GM19239 (cell line): ENCODE measurements at places on chromosomes 3 and 15.

DNA sequence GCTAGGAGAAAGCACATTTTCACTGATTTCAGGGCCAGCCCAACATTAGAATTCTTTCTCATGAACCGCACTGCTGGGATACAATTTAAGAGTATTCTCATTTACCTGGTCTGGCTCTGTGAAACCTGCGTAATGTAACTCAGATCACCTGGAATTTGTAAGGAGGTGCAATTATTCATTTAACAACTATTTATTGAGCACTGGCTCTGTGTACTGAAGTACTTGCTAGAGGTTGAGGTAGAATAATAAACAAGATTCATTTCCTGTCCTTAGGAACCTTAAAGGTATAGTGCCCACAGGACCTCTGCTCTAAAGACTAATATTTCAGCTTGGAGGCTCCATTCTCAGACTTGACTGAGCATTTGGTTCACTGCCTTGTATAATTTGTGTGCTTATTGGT is 242.2 kb upstream of the ZPLD1 start:
- no peak for DNase-seq

- DNase-seq = no peak
These were observed 428.3 kb upstream of the ATP11B start for GRCh38 chr3:182364723-182365650.

- DNase-seq = no peak
These were observed 739.9 kb upstream of the NR2F2 start for GRCh38 chr15:95590533-95591044.

- DNase-seq = no peak
These were observed 25.7 kb downstream of the ATOSA start for GRCh38 chr15:52653431-52653964.

DNA sequence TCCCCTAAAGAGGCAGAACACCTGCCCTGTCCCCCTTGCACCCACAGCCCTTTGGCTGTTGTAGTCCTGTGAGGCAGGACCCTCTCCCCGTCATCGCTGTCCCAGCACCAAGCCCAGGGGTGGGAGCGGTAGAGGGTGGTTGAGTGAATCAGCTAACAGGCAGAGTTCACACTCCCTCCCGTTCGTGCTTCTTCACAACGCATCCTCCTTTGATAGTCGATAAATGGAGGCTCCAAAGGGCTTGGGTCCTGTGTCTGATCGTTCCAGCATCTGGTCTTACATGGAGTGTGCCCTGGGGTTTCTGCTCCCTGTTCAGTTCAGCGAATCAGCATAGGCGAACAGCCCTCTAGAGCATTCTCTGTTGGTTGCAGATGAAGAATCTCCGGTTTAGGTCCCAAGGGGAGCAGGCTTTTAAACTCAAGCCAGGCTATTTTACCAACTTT is 820 bp upstream of the HMCES start:
- DNase-seq = no peak

DNA sequence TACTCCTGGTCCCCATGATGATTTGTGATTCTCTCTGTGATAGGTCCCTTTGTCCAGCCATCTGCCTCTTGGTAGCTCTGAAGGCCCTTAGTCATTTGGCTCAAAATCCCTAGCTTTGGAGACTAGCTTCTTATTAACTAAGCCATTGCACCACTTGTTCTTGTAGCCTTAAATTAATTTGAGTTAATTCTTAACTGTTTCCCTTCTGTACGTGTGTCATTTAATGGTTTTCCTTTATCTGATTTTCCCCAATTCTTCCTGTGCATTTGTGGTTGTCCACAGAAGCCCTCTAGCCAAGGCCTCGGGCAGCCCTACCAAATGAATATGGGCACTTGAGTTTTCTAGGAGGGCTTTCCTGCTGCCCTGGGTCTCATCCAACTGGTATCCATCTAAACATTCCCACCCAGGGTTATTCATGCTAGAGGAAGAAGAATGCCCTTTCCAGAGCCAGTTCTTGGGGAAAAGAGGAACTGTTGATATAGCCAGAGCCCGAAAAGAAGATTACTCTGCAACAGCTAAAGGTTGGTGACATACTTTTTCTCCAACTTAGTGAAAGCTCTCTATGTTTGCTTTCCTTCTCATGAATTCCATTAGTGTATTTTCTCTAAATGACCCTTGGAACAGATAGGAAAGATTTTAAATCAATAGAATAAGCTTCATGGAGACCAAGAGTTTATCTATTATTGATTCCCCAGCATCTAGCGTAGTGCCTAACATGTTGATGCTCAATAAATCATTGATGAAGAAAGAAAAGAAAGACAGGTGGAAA is 44.2 kb upstream of the ZBTB38 start:
- DNase-seq = no peak

GRCh38 chr3:159727506-159727905 is 261.1 kb upstream of the IL12A start:
- DNase-seq = no peak

GRCh38 chr15:67690936-67691335 is 134.4 kb upstream of the SKOR1 start:
- no peak for DNase-seq

GRCh38 chr3:185416513-185416912 is 53.6 kb downstream of the MAP3K13 start:
- no peak for DNase-seq

- DNase-seq = no peak
These were observed 92.0 kb upstream of the TPM1 start for GRCh38 chr15:62950462-62950931.

DNA sequence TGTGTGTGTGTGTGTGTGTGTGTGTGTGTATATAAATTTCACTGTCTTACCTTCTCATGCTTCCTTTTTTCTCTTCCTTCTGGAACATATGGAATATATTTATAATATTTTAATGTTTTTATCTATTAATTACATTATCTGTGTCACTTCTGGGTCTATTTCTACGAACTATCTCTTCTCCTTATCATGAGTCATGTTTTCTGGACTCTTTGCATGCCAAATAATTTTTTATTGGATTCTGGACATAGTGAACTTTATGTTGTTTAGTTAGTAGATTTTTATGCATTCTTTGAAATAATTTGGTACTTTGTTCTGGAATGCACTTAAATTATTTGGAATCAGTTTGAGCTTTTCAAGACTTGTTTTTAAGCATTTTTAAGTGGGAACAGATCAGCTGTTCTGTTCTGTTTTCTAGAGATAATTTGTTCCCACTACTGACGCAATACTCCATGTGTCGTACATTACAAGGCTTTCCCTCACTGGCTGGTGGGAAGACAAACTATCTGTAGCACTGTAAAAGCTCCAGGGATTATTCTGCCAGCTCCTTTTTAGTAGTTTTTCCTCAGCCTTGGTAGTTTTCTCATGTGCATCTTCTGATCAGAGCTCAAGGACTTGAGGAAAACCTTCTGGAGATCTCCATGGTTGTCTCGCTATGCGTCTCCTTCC is 302.0 kb downstream of the CLSTN2 start:
- DNase-seq = no peak

GRCh38 chr15:69573815-69574475 is 121.3 kb downstream of the RPLP1 start:
- DNase-seq = no peak

- no peak for DNase-seq
These were observed 27.8 kb downstream of the ARHGEF3 start for GRCh38 chr3:56773986-56774385.

DNA sequence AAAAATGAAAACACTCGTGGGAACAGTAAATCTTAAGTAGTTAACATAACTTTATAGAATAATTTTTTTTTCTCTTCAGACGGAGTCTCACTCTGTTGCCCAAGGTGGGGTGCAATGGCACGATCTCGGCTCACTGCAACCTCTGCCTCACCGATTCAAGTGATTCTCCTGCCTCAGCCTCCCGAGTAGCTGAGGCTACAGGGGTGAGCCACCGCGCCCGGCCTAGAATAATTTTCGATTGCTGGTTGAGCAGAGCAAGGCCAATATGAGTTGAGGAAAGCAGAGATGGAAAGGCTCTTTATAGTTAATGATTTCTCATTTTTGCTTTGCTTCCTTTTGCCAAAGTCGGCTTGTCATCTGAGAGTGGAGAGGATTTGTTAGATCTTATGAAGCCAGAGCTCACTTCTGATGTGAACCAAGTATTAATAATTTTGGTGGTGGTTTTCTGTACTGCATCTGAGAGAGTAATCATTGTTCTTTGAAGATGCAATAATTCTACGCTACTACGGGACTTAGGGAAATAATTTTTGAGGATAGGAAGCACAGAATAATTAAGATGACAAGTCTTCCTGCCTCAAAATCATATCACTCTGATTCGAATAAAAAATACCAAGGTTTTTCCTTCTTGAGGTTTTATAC is 1.6 kb upstream of the GOLM2 start:
- DNase-seq = no peak

DNA sequence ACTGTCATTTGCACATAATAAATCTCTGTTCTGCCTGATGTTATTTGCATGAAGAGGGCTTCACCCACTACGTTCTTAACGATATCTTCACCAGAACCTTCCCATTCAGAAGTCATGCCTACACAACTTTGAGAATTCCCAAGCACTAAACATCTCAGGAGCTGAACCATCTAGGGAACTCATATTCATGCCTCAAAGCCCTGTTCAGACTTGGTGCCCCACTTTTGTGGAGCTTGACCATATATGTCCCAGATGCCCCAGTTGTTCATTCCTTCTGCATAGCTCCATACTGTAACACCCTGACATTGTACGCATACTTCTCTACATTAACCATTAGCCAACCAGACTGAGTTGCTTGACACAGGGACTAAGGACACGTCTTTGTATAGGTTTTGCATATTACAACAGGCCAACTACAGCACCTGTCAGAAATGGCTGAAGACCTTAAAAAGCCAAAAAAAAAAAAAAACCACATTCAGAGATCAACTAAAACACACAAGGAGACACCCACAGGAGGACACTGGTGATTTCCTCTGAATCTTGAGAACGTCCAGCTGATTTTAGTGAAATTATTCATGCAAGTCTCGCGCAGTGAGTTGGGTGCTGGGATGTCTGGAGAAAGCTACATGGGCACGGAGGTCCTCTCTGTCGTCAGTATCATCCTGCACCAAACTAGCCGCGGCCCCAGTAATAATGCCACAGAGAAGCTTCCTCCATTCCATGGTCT is 141.4 kb downstream of the FOXP1 start:
- no peak for DNase-seq

DNA sequence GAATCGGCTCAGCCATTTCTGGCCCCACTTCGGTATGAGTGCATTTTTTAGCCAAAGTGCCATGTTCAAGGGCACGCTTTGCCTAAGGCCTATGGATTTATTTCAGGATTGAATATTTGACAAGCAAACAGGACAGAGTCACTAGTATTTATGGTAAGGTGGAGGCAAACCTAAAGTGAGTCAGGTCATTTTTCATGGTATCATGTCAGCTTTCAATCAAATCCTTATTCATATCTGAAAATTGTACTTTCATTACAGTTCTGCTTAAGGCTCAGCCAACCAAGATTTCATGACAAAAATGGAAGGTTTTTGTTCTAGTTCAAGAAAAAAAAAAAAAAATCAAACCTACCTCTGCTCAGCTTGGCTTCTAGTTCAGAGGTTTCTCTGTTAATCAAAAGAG is 30.5 kb upstream of the ICE2 start:
- DNase-seq = no peak

DNA sequence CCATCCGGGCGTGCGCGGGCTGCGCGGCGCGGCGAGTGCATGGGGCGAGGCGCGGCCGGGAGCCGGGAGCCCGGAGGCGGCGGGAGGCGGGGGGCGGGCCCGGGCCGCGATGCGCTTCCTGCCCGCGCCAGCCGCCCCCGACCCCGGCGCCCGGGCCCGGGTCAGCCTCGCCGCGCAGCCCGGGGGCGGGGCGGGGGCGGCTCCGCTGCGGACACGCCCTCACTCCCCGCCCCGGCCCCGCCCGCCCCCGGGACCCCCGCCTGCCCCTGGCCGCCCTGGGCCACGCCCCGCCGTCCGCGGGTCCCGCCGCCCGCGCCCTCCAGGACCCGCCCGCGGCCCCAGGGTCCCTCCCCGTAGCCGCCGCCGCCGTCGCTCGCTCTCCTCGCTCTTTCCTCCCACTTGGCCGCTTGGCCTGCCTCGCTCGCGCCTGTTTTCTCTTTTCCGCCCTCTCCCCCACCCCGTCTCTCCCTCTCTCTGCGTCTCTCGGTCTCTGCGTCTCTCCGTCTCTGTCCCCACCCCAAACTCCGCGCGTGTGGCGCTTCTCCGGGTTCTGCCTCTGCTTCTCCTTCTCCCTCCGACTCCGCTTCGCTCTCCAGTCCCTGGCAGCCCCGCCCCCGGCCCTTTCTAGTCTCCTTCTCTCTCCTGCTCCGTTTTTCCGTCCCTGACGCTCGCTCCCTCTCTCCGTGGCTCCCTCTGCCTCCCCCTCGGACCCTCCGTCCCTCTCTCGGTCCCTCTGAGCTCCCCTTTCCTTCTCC is at the start of gene PLXND1:
Gene PLXND1, minus strand, starts transcription at position 41 of the 755 bp plus-strand sequence. Its CDS starts 37 bp downstream, at position 4.
- DNase-seq = peak; percentile 64

- DNase-seq = no peak
These were observed 2.3 kb downstream of the PLA2G4E start for GRCh38 chr15:42018306-42019224.

- no peak for DNase-seq
These were observed 295.8 kb downstream of the GBE1 start for GRCh38 chr3:81465510-81466200.

DNA sequence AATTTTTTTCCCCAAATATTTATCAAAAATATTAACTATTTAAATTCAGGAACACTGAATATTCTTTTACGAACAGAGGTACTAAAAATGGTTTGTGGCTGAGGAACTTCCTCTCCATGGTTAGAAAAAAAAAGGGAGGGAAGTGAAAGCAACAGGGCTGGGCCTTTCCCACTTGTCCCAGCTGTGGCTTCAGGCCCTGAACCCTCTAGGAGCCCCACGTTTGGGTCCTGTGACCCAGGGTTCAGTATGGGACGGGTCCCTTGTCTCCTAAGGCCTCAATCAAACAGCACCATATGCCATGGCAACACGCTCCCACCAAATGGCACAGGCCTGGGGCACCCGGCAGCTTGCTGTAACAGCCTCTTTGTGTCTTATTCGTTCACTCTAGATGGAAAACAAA is 32.4 kb downstream of the POC1A start:
- no peak for DNase-seq

- DNase-seq = no peak
These were observed 25.5 kb upstream of the B3GNT5 start for GRCh38 chr3:183227586-183227985.

DNA sequence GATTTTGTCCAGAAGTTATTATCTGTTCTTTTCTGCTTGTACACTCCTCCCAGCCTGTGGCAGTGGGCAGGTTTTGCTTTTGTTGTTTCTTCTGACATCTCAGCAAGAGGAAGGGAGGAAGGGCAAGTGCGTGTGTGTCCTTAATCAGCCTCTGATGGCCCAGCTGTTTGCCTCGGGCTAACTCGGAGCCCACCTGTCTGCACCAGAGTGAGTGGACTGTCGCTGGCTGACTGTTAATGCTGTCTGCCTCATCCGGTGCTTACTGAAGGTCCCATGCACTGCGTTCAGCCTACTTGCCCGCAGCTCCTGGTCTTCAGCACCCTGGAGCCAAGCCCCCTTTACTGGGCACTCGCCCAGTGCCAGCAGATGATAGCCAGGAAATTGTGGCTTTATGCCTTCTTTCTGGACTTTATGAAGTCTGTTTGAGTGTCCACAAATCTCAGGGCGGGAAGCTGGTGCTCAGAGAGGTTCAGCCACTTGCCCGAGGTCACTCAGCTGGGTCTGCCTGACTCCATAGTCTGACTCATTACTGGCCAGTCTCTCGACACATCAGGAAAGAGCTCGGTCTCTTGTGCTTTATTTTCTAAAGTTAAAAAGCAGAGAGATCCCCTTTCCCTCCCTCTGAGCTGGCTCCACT is 89.5 kb downstream of the CHRNA7 start:
- no peak for DNase-seq

- DNase-seq = no peak
These were observed 419.4 kb upstream of the ADAMTS9 start for GRCh38 chr3:65107174-65107573.

GRCh38 chr3:25585361-25586166 is 79.1 kb downstream of the TOP2B start:
- no peak for DNase-seq
